ENCODE measurements at places on chromosomes 3 and 15.

- no peak for DNase-seq
These were observed 216.8 kb upstream of the CD96 start for GRCh38 chr3:111325160-111325718.

GRCh38 chr3:187841560-187841959, 96.3 kb upstream of the BCL6 start:
- no peak for DNase-seq

GRCh38 chr3:13218541-13218908, 145.3 kb upstream of the IQSEC1 start:
- no peak for DNase-seq

DNA sequence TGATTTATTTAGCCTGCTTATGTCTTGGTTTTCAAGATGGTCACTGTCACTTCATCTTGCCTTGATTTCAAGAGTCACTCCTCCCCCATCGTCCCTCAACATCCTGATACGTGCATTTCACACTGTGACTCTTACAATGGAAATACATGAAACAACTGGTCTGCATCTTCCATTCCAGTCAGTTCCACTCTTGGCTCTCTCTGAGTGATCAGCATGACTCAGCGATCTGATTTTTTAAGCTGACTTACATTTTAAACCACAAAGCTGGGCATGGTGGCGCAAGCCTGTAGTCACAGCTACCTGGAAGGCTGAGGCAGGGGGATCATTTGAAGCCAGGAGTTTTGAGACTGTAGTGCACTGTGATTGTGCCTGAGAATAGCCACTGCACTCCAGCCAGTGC, 271.2 kb upstream of the ROPN1 start:
- DNase-seq: no peak

DNA sequence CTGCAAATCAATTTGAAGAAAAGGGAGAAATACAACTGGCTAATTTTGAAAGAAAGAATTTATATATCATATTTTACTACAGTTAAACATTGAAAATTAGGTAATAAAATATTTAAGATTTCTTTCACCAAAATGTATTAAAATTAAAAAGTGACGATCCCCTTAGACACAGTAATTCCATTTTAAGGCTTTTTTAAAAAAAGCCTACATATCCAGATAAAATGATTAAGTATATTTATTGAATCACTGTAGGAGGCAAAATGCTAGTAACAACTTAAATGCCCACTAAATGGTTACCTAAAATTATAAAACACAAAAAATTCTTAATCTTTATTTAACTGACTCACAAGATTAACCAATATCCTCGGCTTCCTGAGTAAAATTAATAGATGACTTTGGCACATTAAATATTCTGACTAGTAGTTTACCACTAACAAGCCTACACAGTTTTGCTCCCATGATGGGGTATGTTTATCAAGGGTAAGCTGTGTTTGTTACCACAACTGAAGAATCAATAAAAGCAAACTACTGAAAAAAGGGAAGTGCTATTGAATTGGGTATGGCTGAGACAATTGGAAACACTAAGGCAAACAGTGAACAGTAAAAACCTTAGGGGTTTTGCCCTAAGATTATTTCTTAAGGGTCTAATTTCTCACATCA, 28.4 kb downstream of the ANKRD28 start:
- DNase-seq: no peak

Measured in naive B cell (primary cell).